Myocyte (in vitro differentiated cells): ENCODE measurements at places on chromosomes 5 and 9.

DNA sequence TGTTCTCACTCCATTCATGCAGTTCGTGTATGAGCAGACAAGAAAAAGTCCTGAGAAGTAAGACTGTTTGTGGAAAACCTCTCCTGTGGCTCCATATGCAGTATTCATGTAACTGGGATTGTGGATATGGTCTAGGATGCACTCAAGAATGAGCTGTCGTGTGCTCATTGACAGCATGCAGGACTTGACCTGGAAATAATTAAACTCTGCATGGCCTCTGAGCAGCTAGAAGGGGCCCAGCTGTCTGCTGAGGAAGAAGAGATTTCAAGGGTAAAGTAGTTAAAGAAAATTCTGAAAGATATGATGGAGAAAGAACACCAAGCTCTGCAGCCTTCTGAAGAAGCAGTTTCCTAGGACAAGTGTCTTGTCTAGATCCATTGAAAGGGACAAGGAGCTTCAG, 89.4 kb downstream of the KCTD16 start:
- no peak for DNase-seq

GRCh38 chr5:68555907-68556681, 340.5 kb downstream of the PIK3R1 start:
- DNase-seq, result no peak

GRCh38 chr9:87554976-87555375, 57.3 kb downstream of the DAPK1 start:
- no peak for DNase-seq

- no peak for DNase-seq
Observed at GRCh38 chr9:129554649-129555048, 66.3 kb downstream of the C9orf50 start.

DNA sequence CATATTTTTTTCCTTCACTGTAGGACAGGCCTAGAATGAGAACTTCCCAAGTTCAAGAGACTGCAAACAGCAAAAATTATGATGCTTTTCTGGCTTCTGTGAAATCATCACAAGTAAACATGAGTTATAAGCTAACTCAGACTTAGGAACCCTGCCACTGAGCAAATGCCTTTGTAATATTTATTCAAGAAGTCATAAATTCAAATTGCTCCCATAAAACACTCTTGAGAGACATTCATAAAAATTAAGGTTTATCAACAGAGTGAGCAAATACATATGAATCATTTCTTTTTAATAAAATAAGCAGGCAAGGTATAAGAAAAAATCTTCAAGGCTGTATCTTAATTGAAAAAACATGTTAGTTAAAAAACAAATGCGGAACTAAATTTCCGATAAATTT, 124.2 kb downstream of the GNA14 start:
- no peak for DNase-seq

DNA sequence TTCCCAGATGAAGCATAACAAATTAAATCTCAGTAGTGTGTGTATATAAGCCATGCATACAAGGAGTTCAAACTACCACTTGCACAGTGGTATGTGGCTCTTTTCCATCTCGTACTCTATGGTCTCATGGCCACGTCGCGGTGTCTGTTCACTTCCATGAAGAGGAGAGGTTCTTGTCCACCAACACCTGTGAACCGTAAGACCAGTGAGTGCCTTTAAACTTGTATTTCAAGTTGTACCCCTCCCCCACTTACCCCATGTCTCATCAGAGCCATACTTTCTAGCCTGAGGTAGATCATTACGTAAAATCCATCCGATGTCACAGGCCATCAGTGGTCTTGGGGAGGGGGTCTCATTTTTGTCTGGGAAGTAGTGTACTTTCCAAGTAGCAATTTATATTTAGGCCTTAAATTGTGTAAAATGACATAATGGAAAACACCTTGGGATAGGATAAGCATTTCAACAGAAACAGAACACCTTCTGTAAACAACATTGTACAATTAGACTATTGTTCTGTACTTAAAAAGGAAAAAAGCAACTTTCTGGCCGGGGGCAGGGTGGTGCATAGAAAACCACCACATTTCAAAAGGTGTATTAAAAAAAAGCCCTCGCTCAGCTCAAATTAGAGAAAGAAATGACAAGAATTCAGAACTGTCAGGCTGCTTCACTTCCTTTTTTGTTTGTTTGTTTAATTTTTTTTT, 163.0 kb downstream of the SMARCA2 start:
- DNase-seq, result no peak

DNA sequence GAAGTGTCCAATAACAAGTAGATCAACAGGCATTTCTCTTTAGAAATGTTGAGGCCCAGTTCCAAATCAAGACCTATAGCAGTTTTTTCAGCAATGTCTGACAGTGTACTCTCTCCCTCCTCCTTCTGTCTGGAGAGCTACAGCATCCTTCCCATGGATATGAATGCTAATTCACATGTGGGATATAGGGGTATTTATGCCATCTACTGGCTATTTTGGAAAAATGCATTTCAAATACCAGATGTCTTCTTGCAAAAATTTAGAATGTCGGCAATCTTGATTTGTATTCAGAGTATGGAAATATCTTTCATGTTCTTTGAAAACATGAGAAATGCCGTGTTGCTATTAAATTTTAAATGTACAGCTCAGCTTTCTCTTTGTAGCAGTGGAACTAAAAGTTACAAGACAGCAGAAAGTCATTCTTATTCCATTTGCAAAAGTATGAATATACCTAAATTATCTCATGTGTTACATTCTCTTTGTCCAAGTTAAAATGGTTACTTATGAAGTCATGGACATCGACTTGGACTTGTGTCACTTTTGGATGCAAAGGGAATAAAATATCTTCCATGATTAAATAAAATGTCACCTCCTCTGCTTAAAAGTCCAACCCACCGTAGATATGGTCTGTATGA, 647.8 kb downstream of the TAF11L14 start:
- peak; percentile 47 for DNase-seq

DNA sequence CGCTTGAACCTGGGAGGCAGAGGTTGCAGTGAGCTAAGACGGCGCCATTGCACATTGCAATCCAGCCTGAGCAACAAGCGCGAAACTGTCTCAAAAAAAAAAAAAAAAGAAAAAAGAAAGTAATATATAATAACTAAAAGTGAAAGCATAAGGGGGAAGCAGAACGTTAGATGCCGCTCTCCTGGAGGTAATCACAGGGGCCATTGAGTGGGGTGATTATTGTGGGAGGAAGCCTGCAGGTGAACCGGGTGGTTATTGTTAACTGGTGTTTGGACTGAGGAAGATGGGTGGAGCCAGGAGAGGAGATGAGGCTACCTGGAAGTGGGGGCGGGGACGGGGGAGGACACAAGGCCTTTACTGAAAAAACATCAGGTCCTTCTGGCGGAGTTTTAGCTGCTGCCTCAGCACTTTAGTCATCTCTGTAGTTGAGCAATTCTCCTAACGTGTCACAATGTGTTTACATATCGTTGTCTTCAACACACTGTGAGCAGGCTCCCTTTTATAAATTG, 5.3 kb upstream of the TJP2 start:
- DNase-seq, result no peak

DNA sequence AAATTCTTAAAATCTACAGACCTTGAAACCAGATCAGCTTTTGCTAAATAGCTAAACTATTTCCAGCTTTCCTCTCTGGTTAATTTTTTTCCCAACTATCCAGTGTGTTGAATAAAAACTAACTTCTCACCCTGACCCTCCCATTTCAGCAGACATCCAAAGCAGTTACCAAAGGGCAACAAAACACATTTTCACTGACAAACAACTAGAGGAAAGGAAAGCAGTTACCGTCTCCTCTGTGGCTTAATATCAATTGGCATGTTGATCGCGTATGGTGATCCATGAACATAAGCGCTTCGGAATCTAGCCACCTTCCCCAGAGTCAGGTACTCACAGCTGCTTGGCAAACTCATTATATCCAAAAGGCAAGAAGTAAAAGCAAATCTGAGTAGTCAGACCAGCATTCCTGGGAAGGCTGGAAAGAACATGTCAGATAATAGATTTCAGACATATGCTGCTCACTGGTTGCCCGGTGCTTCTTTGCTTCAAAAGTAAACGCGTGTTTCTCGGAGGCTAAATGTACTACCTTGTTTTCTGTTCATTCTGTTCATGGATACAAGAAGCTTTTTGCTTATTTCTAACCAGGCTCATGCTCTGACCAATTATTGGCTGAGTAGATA, 463.4 kb downstream of the PDE4D start:
- no peak for DNase-seq

DNA sequence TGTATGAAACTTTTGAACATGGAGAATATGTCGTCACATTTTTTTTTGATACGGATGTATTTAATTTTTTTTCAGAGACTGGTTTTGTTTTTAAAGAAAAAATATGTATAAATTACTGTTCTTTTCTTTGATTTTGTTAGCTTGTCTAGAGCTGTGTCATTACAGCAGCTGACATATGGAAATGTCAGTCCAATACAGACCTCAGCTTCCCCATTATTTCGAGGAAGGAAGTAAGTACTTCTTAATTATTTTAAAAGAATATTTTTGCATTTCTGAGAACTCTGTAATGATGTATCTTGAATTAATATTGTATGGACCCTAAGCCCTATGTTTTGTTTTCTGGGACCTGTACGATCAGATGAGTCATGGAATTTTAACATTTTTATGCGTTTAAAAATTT, 7.6 kb downstream of the TENT2 start:
- DNase-seq, result no peak

GRCh38 chr5:151800532-151800931, 28.8 kb downstream of the G3BP1 start:
- no peak for DNase-seq

DNA sequence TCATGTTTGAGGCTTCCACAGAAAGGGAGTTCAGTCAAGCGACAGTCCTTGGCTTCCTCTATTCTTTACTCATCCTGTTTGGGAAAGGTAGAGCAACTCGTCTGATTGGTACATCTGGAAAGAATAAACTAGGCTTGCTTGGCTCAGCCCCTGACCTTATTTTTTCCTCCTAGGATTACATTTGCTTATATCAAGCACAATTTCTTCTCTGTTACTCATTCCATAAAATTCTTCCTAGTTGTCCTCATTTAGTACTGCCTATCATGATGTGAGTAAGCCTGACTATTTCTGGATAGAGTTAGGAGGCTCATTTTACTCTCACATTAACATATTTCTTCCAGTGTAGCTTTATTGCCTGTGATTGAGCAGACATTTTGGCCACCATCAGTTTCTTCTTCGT, 10.9 kb upstream of the CARNMT1 start:
- peak; percentile 24 for DNase-seq

- DNase-seq, result peak; percentile 32
Observed at GRCh38 chr9:129160712-129161533, 17.1 kb downstream of the IER5L start.

- no peak for DNase-seq
Observed at GRCh38 chr9:37909326-37909725, 5.4 kb upstream of the SLC25A51 start.

DNA sequence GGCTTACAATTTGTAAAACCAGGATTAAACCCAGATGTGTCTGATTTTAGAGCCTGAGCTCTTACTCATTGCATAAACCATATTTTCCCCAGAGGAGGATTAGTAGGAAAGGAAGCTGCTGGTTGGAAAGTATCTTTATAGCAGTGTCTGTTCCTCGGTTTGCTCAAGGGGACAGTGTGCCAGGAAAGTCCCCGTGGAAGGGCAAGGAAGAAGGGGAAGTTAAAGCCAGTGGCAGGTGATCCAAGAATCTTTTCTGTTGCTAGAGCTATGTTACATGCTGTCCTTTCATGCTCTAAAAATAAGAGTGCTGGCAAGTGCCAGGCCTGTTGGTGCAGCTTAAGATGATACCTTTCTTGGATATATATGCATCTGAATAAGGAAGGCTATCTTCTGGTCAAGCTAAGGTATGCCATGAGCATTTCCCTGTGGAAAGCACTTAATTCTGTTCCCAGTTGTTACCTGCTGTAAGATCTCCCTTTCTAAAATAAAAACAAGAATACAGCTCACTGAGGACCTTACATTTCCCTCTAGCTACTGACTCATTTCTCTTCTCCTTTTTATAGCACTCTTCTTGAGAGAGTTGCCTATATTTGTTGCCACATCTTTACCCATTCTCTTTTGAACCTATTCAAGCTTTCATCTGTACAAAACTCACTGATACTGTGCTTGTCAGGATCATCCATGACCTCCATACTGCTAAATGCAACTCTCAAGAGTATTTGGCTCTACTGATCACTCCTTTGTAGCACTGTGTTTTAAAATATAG, 8.0 kb downstream of the PDCD1LG2 start:
- DNase-seq, result peak; percentile 16

DNA sequence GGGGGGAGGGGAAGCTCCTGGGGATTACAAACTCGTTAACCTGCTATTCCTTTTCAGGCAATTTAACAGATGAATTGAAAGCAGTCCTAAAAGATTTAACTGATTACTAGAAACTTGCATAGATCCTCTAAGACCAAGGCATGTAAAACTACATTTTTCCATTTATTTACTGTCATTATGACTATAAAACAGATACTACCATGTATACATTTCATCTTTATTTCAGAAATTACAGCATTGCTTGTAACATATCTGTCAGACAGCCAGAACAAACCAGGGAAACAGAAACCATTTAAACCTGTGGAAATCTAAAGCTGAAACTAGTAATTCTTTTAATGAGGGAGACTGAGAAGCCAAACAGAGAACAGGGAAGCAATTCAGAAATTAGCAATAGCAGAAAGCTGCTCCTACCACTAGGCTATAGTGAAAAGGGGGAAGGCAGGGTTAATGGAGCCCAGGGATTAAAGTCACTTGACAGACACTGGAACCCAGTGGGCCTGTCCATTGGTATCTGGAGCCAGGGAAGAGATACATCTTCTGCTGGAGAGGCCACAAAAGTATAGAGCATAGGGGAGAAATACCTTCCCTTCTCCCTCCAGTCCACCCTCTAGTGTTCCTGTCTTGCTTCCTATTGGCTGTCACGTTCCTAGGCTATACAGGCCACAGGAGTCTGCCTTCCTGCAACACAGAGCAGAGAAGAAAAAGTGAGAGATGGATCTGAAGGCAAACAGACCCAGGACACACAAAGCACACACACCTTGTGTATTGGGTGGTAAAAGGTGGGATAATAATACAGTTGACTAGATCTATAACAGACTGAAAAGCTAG, 33.8 kb downstream of the PDCD1LG2 start:
- DNase-seq, result no peak

- no peak for DNase-seq
Observed at GRCh38 chr5:34675857-34676256, 19.7 kb downstream of the RAI14 start.

DNA sequence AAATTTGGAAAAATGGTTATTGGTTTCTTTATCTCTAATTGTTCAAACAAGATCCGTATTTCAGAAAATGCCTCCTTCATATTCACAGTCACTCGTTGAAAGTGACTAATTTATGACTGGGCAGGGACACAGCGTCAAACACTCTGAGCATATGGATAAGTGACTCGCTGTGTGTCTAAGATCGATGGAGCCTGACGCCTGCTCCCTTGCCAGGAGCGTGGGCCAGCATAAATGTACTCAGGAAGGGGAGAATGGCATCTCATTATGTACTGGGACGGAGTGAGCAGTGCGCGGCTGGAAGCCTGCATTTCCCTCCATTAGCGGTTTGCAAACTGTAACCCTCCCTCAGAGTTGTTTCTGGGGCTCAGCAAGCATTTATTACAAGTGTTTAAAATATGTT, 79.8 kb upstream of the CAST start:
- no peak for DNase-seq

DNA sequence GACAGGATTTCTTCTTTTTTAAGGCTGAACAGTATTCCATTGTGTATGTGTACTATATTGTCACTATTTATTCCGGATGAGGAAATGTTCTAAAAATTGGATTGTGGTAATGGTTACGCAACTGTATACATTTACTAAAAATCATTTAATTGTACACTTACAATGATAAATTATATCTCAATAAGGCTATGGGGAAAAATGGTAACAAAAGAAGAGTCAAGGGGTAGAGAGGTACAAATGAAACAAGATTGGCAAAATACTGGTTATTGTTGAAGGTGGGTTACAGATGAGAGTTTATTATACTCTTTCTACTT, 62.3 kb upstream of the TNFAIP8 start:
- DNase-seq, result no peak
